ENCODE measurements at places on chromosomes 4 and X. TPM values are rescaled to one million over a fixed set of nuclear protein-coding genes. Genes with fewer than 3 reads are reported as not detected.

Gene NIPAL1
- total RNA-seq: 0.94 TPM

- DNase-seq: no peak
These were observed 173.6 kb downstream of the HHIP start for GRCh38 chr4:144819591-144819990.

DNA sequence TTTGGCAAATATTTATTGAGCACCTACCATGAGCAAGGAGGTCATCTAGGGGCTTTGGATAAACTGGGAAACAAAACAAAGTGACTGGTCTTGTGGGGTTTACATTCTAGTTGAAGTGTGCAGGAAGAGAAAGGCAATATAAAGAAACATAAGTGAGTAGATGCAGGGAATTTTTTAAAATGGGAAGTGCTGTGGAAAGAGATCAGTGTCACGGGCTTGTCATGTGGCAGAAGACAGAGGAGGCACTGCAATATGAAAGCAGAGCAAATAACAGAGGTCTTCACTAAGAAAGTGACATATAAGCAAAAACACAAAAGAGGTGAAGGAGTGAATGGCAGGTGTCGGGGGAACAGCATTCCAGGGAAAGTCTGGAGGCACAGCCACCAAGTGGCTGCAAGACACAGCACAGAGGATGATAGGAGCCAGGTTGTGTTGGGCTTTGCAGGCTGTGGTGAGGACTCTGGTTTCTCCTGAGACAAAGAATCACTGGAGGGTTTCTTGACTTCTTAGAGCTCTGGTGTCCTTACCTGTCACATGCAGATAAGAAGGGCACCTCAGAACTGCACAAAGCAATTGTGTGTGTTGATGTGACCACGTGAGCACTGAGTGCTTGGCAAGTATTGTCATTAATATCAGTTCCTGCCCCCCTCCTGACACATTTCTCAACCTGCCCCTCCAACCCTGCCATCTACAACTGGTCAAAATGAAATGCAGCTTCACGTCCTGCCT lies 143.5 kb downstream of the TSPAN5 start:
- no peak for DNase-seq

Gene SMIM31
- not detected for total RNA-seq

Gene FOXR2
- total RNA-seq: not detected

GRCh38 chr4:14879683-14880082 lies 122.6 kb upstream of the CPEB2 start:
- no peak for DNase-seq

- no peak for DNase-seq
These were observed 152.3 kb downstream of the ADAM29 start for GRCh38 chr4:175070444-175070843.

Gene MMRN1
- total RNA-seq: 2.5 TPM
